Urothelium cell line (cell line): ENCODE measurements at places on chromosomes 3 and 15.

DNA sequence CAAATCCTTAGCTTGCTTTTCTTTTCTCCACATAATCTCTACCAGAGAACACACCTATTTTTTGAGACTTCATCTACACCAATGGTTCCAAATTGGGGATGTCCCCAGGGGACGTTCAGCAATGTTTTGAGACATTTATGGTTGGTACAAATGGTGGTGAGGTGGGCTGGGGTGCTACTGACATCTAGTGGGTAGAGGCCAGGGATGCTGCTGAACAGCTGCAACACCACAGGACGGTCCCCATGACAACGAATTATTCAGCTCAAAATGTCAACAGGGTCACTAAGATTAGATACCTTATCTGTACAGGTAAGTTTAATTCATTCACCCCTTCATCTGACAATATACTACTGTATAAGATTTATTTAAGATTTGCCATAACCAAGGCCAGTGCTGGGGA, 14.4 kb downstream of the GK5 start:
- DNase-seq = no peak

- no peak for DNase-seq
Observed at GRCh38 chr15:42218953-42219592, 11.0 kb upstream of the VPS39 start.

- DNase-seq = peak; percentile 32
Observed at GRCh38 chr3:163490119-163490518, 1588.2 kb downstream of the SI start.

GRCh38 chr3:134260987-134261386, 10.3 kb upstream of the RYK start:
- DNase-seq = no peak

DNA sequence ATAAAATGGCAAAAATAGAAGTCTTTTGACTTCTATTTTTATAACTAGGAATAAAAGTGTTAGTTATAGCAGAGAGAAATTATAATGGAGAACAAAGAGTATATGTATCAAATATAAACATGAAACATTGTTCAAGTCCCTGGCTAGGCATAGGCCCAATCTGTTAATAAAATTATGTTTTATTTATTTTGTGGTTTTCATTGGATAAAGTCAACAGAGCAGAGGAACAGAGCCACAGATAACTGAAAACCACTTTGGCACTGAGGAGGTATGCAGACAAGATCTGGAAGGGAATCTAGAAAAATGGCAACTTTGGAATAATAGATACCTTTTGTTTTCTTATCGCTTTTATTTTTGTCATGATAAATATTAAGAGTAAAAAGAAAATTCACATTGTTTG, 50.4 kb upstream of the ICE2 start:
- no peak for DNase-seq

- DNase-seq = no peak
Observed at GRCh38 chr3:186382217-186382885, 20.3 kb upstream of the DGKG start.

GRCh38 chr3:111548756-111549155, 6.8 kb downstream of the CD96 start:
- DNase-seq = no peak

DNA sequence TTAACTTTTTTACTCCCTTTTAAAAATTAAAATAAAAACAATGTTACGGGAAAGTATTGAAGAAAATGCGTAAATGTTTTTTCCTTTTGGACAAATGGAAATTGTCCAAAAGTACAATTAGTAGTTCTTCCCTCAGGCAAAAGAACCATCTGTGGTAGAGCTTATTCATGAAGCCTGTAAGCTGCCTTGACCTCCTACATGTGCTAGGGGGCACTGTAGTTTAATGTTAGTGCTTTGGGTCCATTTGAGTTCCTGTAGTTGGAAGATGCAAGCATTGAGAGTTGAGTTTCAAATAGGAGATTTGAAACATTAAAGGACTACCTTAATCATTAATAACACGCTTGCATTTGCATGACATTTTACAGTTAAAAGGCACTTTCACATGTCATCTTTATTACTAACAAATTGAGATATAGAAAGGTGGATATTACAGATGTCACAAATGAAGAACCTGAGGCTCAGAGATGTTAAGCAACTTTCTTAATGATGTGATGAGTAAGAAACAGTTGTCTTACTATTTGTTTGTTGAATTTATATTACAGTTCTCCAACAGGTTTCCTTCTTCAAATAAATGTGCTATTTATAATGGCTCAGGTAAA, 1.8 kb upstream of the ZNF385D start:
- peak; percentile 30 for DNase-seq

GRCh38 chr3:167913219-167913835, 177.8 kb downstream of the SERPINI1 start:
- peak; percentile 12 for DNase-seq

DNA sequence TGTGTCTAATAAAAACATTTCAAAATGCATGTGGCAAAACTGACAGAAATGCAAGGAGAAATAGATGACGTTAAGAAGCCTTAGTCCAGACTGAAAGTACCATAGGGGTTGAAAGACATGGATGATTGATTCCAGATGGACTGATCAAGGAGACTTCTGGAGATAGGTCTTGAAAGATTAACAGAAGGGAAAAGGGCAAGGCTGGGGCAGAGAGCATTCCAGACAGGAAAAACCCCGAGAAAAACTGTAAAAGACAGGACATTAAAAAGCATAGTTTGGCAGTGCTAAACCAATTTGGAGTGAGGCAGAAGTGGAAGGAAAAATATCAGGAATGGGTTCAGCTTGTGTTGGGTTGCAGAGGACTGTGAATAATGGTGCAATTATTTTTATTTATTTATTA, 375.2 kb upstream of the SGO1 start:
- DNase-seq = no peak

- DNase-seq = no peak
Observed at GRCh38 chr3:32366638-32367397, 24.8 kb upstream of the CMTM7 start.

DNA sequence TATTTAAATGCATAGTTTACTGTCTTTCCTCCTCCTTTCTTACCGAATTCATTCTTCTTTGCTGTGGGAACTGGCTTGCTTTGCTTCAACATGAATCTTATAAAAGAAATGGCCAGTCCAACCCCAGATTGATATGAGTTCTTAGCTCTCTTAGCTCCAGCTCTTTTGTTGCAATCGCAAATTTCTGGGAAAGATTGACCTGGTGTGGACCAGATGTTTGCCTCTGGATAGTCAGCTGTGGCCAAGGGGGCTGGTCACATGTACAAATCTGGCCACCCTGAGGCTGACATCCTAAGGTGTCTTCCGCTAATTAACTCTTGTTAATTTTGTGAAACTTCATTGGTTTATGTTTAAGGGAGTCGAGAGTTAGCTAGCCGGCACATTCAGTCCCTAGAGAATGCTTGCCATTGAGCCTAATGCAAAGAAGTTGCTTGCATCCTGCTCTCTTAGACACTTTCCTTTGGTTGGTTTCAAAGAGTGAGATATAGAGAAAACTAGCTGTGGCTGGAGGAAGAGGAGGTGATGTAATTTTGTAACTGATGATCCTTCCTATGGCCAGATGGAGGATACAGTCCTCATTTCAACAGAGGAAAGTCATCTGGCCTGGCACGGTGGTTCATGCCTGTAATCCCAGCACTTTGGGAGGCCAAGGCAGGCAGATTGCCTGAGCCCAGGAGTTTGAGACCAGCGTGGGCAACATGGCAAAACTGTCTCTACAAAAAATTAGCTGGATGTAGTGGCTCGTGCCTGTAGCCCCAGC, 162.4 kb downstream of the ADAMTSL3 start:
- no peak for DNase-seq

DNA sequence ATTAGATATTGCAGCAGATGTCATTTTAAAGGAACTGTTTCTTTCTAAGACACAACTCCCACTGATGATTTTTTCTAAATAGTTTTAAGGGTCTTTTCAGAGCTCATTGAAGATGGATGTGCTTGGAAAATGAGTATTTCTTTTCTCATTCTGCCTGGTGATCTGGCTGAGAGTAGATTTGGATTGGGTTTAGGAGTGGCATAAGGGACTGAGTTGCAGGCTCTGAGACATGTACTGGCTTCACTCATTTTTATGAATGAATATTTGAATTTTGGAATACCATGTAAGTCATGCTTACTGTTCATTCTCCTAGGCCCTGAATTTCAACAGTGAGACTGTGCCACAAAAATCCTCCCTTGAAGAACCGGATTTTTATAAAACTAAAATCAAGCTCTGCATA, 6.5 kb downstream of the IL12A start:
- DNase-seq = no peak

DNA sequence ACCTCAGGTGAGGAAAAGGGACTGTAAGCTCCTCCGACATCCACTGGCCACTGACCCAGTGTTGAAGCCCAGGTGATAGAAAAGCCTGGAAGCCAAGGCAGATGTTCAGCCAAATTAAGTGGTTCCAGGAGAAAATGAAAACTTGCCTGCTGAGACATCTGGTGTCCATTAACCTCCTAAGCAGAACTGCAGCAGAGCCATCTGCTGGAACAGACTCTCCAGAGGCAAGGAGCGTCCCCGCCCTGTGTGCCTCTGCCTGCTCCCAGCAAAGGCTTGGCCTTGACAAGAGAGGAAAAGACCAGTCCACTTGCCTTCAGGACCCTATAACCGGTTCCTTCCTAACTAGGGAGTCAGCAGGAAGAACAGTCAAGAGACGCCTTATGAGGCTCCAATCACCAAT, 48.2 kb downstream of the SRGAP3 start:
- DNase-seq = no peak

DNA sequence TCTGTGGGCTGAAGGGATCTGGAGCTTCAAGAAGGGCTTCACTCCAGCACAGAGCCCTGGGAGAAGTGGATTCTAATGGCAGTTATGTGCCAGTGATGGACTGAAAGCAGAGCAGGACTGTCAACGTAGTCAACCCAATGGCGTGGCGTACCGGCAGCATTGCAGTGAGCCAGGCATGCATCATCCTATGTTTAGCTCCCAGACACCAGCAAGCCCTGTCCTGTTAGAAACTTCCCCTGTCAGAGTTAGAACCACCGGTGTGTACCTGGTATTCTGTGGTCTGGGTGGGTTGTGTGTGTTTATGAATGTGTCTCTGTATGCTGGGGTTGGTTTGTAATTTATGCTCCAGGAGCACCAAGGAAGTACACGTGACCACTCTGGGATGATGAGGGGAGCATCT, 86.3 kb downstream of the CLSTN2 start:
- DNase-seq = no peak
